ENCODE measurements at places on chromosomes 7 and 10.

GRCh38 chr10:93181271-93182048 lies 107.8 kb downstream of the CYP26A1 start:
- DNase-seq, result no peak

GRCh38 chr7:35389636-35390035 lies 135.7 kb upstream of the TBX20 start:
- no peak for DNase-seq

DNA sequence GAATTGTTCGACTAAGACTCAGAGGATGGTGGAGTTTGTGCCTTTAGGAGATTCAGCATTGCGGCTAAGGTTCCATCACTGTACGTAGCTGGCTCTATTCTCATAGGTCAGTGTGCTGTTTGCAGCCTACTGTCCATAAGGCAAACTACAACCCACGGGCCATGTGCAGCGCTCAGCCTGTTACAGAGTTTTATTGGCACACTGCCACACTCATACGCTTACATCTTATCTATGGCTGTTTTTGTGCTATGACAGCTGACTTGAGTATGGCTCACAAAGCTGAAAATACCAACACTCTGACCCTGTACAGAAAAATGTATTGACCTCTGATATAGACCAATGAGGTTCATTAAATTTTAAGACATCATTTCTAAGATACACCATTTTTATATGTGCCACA lies 114.5 kb downstream of the ARID5B start:
- no peak for DNase-seq

GRCh38 chr7:2761131-2761624 lies 73.2 kb downstream of the AMZ1 start:
- no peak for DNase-seq

DNA sequence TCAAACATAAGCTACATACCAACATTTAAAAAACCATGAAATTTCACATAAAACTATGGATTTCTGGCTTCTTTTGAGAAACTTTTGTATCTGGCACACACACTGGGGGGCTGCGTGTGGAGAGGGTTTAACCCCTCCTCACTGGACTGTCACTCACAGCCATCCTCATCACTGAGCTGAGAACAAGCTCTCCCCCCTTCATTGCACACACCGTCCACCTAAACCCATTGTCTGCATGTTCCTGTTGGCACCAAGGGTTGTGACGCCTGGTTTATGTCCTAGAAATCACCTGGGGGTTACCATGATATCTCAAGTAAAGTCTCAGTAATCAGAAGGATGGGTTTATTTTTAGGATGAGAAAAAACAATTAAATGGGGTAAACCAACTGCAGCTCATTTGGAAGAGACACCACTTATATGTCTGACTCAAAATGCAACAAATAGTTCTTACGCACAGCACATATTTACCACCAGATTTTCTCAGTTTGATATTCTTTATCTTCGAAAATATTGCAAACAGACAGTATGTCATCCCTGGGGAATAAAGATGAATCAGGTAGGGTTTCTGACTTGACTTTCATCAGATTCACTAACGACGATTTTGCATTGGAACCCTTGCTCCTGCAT lies 218.5 kb upstream of the KLF6 start:
- no peak for DNase-seq

- DNase-seq, result no peak
Measured at GRCh38 chr7:134533288-134533771, 6.0 kb downstream of the AKR1B10 start.

- DNase-seq, result no peak
Measured at GRCh38 chr7:155285833-155286232, 11.8 kb upstream of the INSIG1 start.

- DNase-seq, result no peak
Measured at GRCh38 chr7:108051454-108051853, 48.5 kb upstream of the LAMB1 start.

DNA sequence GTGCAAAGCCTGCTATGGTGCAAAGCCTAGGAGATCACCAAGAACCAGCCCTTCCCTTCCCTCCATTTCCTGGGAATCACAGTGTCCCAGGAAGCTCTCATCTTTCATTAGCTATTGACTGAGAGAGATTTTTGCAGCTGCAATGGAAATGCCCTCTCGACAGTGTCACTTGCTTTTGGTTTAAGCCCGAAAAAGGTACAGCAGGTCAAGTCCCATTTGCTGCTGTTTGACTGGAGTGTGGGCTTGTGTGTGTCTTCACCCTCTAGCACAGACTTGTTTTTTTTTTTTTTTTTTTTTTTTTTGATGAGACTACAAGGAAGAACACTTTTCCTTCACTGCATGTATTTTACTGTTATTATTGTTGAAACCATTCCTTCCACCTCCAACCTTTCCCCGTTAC lies 36.3 kb downstream of the NRG3 start:
- no peak for DNase-seq

- DNase-seq, result no peak
Measured at GRCh38 chr10:79191951-79192676, 123.3 kb downstream of the ZMIZ1 start.

DNA sequence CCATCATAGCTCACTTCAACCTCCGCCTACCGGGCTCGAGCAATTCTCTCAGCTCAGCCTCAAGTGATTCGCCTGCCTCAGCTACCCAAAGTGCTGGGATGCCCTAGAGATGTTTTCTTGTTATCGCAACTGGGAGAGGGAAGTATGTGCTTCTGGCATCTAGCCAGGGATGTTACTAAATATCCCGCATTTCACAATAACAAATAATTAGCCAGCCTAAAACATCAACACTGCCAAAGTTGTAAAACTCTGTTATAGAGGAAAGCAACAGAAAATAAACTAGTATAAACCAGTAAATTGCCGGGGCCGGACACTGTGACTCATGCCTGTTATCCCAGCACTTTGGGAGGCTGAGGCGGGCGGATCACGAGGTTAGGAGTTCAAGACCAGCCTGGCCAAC lies 7.2 kb downstream of the INA start:
- DNase-seq, result no peak

DNA sequence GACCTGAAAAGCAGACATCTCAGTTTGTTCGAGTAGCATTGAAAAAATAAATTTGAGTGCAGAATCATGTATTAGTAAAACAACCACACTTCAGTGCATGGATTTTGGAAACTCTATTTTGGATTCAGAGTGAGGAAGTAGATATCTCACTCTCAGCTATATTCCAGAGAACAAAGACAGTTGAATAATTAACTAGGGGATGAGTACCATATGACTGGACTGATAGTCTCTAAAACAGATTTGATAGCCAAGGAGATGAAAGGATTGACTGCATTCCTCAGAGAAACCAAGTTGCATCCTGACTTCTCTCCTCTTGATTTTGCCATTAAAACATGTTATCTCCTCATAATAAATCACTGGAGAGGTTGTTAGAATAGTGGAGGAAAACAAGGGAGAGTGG lies 268.4 kb upstream of the SP4 start:
- no peak for DNase-seq

DNA sequence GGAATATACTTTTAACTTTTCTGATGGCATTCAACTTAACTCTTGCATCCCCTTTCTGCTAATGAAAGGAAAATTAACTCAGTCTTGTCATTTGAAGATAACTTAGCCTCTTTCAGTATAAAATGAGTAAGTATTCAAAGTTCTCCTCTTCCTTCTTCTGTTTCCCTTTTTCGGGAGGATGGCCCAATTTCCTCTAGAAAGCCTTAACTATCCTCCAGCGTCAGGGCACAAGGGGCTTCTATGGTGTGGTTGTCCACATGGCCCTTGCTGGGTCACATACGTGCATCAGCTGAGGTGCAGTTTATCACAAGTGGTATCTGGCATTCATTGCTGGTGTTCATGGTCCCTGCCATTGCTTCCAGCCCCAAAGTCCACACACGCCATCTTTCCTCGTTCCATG lies 17.8 kb upstream of the GSAP start:
- DNase-seq, result no peak

GRCh38 chr7:108515630-108516029 lies 10.3 kb downstream of the PNPLA8 start:
- no peak for DNase-seq

DNA sequence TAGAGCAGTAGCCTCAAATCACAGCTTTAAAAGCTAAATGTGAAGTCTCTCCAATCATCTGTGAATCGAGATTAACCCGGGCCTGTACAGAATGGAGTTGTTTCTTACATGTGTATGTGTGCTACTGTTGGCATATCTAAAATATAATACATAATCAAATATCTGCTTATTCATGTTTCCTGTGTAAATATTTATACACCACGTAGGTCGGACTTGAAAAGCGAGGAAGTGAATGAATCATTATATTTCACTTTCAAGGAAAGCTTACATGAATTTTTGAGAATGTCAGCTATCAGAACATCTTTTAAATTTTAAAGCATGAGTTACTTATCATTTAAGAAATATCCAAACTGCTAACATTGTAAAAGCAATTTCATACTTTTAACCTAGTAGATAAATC lies 233.3 kb downstream of the SLC25A13 start:
- no peak for DNase-seq

DNA sequence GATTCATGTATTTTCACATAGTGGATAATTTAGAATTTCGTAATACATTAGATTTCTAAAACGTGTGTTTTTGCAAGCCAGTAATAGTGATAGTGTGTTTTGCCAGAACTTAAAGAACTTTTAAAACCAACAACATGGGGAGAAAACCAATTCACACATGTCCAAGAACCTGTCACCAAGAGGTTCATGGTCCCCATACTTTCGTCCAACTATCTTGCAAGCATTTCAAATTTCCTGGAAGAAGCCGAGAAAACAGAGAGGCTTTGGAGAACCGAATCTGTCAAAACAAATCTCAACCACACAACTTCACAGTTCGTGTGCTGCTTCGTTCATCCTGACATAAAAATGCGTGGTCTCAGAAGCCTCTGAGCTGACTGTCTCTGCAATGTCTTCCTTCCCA lies 31.9 kb downstream of the GFRA1 start:
- no peak for DNase-seq

DNA sequence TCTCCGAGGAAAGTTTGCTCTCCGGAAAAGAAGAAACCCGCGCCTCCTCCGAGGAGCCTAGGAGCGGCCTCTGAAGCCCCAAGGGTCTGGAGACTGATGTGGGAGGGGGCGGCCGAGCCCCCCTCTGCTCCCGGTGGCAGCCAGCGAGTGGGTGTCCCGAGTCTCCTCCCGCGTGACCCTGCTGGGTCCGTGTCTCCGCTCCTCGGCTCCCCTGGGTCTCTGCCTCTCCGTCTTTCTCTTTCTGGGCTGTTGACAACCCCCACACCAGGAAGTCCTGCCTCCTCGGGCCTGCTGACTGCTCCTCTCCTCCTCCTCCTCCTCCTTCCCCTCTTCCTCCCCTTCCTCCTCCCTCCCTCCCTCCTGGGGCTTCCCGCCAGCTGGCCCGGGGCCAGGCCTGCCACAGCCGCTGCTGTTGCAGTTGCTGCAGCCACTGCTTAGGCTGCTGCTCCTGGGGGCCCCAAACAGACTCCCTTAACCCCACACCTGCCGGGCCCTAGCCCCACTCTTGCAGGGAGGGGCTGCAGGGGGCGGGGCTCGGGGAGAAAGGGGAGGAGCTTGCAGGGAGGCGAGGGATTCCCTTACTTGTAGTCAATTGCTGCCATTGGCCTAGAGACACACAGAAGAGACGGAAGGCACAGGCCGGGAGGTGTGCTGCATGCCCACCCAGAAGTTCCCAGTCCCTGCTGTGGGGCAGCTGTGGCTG lies at the start of gene TSC22D4:
Gene TSC22D4 (minus strand): TSS at position 257 of the 703 bp plus-strand sequence. CDS start 1,176 bp downstream, outside the sequence.
- peak; percentile 95 for DNase-seq

DNA sequence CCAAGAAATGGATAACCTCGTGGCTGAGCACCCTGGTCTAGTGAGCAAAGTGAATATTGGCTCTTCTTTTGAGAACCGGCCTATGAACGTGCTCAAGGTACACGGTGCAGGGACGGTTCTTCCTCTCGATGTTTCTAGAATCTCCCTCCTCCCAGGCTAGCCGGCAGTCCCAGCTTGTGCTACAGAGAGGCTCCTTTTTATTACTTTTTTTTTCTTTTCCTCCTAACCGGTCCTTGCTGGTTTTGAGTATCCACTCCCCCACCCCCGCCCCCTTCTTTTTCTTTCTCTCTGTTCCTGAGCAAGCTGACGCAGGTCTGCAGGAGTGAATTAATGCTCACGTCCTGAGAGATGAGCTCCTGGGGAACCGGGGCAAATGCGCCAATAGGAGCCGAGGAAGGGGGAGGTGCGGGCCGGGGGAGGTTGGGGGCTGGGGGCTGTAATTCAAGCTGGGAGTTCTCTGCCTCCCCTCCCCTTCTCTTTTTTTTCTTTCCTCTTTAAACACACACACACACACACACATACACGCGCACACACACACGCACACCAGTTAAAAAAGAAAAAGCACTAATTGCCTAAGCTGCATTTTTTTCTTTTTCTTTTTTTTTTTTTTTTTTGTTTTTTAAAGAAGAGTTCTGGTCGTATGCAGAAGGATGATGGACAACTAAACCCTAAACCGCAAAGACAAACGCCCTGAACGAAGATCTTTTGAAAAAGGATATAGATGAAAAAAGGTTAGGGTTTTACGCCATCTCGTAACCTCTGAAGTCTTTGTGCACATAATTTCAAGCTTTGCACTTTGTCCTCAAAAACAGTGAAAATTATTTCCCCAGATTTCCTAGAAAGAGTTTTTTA lies 6.6 kb downstream of the CPA2 start:
- DNase-seq, result no peak

DNA sequence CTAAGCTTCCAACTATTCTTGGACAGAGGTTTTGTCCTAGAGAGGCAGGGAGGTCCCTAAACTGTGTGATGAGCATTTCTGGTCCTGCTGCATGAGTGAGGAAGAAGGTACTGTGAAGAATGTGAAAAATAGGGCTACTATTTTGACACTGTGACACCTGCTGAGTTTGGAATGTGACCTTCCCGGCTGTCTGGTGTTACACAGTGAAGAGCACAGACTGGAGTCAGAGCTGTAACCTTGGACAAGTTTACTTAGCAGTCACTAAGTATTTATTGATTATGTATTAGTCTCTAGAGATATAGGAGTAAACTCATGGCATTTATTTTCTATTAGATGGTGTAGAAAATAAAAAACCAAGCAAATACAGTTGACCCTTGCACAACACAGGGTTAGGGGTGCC lies 12.3 kb downstream of the GOLGA7B start:
- no peak for DNase-seq

GRCh38 chr7:50793120-50793946 lies 10.6 kb upstream of the GRB10 start:
- no peak for DNase-seq

GRCh38 chr7:111958896-111959295 lies 247.3 kb downstream of the DOCK4 start:
- DNase-seq, result no peak

GRCh38 chr7:158362001-158362400 lies 225.6 kb downstream of the PTPRN2 start:
- DNase-seq, result no peak

Data from stimulated activated effector memory CD8-positive, alpha-beta T cell treated with anti-CD3 and anti-CD28 coated beads, Interleukin-12 subunit alpha, Interleukin-12 subunit beta, amount 100 ng/mL, for 72 hours (primary cell).